ENCODE measurements at places on chromosomes 1 and 21.
A peak's percentile ranks its signal among the peaks of the same experiment; 100 is the strongest.

DNA sequence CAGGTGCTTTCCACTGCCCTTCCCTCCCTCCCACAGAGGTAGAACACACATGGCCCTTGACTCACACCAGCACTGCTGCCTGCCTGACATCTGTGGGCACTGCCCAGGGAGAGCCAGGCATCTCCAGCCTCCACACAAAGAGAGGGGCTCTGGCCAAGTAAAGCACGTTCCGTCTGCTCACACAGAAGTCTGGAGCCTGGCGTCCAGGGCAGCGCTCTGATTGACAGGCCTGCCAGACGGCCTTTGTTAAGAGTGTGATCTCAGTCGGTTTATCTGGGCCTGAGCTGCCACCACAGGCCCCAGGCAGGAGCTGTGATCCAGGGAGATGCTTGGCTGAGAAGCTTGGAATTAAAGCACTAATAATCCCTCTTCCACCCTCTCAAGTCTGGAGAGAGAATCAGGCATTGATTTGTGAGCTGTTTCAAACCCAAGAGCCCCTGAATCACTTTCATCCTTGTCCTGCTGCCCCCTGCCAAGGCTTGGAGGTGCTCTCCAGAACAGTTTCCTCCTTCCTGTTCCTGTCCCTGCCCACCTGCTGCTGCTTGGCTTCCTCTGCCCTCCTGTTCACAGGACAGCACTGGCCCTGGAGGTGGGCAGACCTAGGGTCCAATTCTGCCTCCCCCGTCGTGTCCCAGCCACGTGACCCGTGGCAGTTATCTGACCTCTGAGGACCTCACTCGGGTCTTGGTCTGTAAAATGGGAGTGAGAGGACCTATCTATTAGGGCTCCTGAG, 3.7 kb downstream of the DMRTB1 start:
- no peak for DNase-seq

DNA sequence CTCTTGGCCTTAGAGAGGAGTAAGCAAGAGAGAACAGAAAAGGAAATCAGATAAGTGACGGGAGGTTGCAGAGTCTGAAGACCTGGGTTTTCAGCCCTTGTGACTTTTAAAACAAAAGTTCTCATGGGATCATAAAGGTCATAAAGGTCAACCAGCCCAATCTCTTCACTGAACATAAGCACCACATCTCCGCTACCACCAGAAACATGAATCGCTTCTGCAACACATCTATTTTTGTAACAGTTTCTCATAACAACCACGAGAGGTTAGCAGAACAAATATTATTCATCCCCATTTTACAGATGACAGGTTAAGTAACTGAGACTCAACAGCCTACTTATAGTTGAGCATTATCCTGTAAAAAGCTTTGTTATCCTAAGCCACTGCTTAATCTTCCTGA, 5.9 kb downstream of the TRAPPC3 start:
- no peak for DNase-seq

DNA sequence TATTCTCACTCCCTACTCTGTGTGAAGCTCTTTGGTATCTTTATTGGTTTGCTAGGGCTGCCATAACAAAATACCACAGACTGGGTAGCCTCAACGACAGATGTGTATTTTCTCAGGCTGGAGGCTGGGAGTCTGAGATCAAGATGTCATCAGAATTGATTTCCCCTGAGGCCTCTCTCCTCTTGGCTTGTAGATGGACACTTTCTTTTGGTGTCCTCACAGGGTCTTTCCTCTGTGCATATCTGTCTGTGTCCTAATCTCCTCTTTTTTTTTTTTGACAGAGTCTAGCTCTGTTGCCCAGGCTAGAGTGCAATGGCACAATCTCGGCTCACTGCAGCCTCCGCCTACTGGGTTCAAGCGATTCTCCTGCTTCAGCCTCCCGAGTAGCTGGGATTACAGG, 71.4 kb upstream of the KCNJ6 start:
- no peak for DNase-seq

DNA sequence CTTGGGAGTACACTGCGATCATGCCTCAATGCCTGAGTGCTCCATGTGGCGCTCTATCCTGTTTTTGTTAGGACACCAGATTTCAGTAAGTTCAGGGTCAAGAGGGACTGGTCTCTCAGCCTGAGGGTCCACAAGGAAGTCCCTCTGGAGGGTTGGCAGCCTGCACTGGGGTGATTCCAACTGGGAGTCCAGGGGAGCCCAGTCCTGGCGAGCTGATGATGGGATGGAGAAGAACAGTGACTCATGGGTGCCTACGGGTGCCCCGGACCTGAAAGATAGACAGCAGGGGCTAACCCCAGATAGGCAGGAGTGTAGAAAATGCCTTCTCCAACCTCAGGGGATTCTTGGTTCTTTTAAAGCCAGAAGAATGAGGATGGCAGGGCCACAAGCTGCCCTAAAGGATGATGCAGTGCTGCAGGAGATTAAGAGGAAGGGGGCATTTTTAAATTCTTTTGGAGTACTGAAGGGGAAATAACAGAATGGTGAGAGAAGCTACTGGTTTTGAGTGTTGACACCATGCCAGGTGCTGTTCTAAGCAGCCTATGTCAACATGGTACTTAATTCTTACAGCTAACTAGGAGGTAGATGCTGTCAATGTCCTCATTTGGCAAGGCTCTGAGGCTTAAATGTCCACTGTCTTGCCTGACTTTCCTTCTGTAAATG, 68.4 kb upstream of the TLR5 start:
- no peak for DNase-seq

DNA sequence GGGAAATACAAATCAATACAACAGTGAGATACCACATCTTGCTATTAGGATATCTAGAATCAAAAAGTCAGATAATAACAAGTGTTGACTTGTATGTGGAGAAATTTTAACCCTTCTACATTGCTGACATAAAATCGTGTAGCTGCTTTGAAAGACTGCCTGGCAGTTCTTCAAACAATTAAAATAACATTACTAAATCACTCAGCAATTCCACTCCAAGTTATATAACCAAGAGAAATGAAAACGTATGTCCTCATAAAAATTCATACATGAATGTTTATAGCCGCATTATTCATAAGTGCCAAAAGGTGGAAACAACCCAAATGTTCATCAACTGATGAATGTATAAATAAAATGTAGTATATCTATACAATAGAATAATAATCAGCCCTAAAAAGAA, 164.6 kb downstream of the RASAL2 start:
- peak; percentile 10 for DNase-seq

DNA sequence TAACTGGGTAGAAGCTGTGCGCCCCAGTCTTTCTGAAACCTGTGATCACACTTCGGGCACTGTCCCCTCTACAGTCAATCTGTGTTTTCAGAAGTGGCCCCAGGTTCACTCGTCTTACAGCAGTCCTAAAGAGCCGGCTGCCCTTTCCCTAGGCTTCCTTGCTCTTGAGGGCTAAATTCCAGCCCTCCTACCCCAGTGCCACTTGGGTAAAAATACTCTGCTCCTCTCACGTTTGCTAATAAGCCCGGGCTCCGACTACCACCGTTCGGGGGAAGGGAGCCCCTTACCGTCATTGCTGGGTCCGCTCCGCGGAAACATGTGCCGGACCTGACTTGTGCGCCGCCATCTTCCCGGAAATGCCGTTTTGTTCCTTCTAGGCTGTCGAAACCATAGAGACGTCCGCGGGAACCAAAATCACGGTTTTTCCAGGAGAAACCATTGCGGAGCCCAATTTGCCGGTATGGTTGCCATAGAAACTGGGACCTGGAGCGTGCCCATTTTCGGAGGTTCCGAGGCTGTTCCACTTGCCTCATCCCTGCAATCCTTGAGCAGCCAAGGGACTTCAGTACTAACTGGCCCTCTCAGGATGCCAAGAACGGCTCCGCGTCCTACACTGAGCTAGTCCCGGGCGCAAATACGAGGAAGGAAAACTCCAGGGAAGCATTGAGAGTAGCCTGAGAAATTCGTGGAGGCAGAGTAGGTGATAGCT, at the start of gene GPATCH4:
GPATCH4 (minus strand) TSS at position 358 of the 709 bp plus-strand sequence.
- DNase-seq: peak; percentile 92

GRCh38 chr1:110714374-110714995, 39.7 kb upstream of the KCNA3 start:
- DNase-seq: no peak
